ENCODE measurements at places on chromosomes 3 and 15.

GRCh38 chr3:149535333-149535685 lies 60.8 kb downstream of the TM4SF4 start:
- DNase-seq, result no peak

DNA sequence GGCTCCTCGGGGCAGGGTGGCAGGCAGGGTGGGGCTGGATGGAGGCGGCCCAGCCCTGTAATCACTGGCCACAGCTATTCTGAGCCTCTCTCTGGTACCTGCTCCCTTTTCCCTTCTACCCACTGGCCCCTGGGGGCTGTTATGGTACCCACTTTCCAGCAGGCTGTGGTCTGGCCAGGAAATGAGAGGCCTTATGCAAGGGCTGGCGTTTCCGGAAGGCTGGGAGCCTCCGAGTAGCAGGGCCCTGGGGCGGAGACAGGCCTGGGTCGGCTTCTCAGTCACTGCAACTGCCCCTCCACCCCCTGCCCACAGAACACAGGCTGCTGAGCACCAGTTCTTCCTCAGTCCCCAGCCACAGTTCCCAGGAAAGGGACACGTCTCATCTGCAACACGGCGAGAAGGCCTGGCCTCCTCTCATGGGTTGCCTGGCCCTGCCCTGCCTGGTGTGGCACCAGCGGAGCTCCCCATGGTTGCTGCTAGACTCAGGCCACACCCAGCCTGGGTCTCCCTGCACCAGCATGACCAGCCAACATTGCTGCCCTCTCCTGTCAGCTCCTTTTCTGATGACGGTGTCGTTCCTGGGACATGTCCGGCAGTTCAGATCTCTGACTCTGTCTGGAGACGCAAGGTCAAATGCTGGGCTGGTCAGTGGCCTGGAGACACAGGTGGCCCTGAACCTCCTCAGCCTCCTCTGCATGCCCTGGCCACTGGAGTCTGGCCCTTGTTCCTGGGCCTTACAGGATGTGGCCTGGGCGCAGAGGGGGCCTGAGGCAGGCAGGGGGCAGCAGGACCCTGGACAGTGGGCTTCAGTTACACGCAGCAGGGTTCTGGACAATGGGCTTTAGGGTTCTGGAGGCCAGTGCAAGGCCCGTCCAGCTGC lies 6.5 kb downstream of the CHST13 start:
- peak; percentile 97 for DNase-seq

DNA sequence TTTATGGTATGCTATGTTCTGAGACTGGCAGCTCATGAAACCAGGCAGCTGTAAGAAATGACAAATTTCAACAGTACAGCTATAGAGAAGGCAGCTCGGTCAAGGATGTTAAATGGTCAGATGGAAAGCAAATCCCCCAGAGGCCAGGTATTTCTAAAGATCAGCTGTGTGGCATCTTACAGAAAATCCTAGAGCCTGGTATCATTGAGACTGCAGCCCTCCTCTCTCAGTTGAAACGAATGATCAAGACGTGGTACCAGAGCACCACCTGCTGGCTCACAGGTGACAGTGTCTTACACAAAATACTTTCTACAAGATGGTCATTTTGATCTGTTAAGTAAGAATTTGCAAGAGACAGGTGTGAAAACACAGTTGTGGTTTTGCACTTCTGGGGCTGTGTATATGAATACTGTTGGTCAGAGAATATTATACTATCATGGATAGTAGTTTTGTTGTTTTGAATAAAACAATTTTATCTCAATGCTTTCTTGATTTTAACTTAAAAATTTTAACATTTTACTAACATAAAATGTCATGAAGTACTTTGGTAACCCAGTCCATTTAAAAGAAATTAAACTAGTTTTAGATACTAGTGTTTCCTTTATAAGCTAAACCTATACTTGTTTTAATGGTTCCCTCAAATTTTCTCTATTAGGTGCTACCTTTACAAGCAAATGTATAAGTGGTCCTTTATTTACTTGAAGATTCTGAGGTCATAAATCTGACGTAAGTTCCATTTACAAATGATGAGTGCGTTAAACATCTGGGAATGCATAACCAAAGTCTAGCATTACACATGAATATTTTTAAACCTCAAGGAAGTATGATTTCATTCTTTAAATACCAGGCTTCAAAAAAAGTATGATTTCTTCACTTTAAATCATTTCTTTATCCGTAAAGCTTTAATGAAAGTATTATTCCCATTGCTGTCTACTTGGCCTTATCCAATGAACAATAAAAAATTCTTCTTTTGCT lies 121.8 kb downstream of the PDZRN3 start:
- peak; percentile 32 for DNase-seq

- DNase-seq, result no peak
Measured at GRCh38 chr3:116288485-116288884, 156.8 kb downstream of the LSAMP start.

DNA sequence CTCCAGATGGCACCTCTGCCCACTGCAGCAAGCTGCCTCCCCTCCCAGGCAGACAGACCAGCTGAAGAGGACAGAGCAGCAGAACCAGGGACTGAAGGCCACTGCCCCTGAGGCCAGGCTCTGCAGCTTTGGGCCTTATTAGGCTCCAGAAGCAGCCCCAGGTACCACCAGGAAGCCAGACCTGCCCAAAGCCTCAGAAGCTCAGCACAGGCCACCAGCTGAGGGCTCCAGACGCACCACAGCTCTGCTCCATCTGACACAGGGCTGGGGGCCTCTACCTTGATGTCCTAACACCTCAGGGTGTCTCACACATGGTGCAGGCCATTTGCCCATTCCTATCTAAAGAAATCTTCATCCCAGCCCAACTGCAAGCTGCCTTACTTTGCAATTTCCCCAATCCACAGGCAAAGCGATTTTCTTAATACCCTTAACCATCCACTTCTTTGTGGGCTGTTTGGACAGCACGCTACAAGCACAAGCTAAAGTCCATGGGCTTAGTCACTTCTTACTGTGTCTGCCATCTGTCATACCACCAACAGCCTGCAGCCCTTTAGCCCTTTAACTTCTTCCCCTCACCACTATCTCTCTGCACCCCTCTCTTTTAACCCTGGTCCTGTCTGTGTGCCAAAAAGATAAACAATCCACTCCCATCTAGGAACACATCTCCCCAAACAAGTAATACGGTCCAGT lies 112.1 kb downstream of the IQSEC1 start:
- no peak for DNase-seq

- DNase-seq, result no peak
Measured at GRCh38 chr15:97502038-97502437, 458.5 kb upstream of the ARRDC4 start.

GRCh38 chr3:105385819-105386508 lies 19.3 kb downstream of the ALCAM start:
- DNase-seq, result no peak

Measured in GDM1 (cell line).